ENCODE measurements at places on chromosomes 16 and 17.

DNA sequence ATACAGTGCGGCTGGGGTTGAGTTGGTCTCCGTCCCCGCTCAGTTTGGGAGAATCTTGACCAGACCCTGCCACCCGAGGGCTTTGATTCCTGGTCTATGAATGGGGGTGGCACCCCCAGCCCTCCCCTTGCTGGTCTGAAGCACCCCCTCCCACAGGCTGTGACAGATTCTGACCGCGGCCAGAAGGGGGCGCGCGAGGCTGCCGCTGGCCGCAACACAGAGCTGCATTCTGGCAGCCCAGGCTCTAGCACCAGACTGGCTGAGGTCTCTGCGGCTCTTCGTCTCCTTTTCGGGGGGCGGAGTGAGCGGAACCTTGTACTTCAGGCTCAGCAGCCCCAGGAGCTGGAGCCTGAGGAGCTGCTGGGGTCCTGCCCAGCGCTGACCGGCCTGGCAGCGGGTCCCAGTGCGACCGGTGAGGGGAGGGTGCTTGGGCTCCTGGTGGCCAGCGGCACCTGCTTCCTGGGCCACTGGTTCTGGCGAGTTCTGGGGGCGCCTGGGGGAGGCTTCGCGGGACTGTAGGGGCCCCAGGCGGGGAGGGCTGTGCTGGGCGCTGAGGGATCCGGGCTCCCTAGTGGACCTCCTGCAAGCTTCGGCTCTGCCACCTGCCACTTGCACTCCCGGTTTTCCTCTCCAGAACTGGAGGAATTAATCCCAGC is 1011.6 kb downstream of the KCNJ18 start:
- DNase-seq, result no peak

GRCh38 chr17:66829386-66829864 is 5.5 kb upstream of the CACNG5 start:
- peak; percentile 80 for DNase-seq

- no peak for DNase-seq
Measured at GRCh38 chr16:58767581-58767980, 33.5 kb upstream of the GOT2 start.

GRCh38 chr17:81179220-81179619 is 13.2 kb upstream of the AATK start:
- no peak for DNase-seq

DNA sequence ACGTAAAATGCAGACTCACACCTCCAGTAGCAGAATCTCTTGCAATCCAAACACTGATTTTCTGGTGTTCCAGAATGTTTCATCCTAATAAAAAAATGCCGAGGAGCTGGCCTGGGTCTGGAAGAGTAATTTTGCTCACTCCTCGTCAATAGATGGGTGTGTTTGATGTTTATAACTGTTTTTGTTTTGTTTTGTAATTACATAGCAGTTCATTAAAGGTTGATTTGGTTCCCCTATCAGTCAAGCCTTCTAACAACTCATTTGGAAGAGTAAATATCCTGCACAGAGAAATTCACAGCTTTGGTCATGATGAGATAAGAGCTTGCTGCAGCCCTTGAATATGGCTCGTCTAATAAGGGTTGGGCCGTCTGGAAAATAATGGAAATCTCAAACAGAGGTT is 36.8 kb upstream of the ELAC2 start:
- DNase-seq, result no peak

- DNase-seq, result no peak
Measured at GRCh38 chr17:68908045-68908444, 47.1 kb downstream of the ABCA8 start.

- peak; percentile 81 for DNase-seq
Measured at GRCh38 chr17:70654706-70655105, 485.4 kb downstream of the KCNJ2 start.

DNA sequence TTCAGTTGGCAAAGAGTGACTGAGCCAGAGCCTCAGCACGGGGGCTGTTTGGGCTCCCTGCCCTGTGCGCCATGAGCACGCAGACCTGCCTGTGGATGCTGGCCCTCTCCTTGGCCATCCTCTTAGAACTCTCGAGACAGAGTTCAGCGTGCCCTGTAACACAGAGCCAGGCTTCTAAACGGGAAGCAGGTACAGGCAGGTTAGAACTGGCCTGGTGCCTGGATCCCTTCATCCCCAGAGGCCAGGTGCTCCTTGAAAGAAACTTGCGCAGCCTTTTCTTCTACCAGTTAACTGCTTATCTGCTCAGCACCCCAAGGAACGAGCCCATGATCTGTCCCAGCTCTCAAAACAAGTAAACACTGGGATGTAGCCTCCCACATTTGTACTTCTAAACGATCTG is 6.9 kb downstream of the CCNF start:
- no peak for DNase-seq

DNA sequence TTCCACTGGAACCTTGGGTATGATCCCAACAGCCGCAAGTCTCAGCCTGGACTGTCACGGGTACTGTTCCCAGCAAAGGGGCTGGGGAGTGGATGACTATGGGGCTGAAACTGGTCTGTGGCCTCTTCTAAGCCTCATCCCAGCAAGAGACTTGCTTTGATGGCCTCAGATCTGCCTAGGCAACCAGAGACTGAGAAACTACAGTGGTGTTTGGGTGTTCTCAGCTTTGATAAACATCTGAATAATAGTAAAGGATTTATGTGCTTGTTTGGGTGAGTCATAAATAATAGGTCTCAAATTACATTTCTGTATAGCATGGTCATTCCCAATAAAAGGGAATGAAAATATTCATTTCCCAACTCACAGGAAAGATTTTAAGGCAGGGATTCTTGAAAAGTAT is 30.2 kb upstream of the ULK2 start:
- no peak for DNase-seq

- no peak for DNase-seq
Measured at GRCh38 chr16:86653285-86654006, 75.1 kb downstream of the FOXL1 start.

DNA sequence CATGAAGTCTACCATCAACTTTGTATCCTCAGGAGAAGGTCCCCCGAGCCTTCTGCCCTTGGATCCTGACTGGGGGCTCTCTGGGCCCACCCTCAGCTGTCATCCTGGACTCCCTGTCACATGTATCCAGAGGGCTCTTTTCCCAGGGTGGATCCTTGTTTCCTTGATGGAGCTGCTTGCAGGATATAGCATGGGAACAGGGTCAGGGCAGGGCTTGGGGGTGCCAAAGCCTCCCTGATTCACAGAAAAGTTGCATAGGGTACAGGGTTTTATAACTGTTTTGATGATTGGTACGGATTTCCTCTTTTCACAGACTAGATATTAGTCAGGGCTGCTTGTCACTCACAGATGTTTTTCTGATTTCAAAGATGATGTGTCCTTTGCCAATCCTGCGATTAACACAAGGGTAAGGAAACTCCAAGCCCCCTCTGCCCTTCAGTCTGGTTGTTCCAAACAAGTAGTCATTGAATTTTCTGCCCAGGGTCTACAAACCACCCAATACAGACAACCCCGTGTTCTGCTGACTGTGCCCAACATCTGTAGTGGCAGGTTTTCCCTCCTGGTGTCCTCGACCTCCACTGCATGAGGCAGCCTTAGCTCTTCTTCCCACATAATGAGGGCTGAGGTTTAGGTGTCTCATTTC is 20.6 kb upstream of the SLC35G3 start:
- DNase-seq, result no peak

GRCh38 chr17:44258811-44259351 is 9.1 kb downstream of the SLC4A1 start:
- no peak for DNase-seq

DNA sequence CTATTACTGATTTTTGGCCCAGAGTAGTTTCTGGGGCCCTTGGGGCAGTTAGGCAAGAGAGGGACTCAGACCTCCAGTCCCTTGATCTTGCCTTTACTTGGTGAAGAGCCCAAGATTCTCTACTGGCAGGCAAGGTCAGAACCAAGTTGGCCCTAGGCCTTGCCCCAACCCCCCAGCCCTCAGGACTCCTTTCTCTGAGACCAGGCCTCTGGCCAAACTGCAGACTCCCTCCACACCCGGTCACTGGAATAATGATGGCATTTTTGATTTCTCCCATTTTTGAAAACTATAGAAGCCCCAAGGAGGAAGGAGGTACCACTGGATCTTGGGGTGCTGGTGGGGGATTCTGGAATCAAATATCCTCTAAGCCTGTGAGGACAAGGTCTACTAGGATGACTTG is 18.0 kb upstream of the HOXB9 start:
- DNase-seq, result no peak

DNA sequence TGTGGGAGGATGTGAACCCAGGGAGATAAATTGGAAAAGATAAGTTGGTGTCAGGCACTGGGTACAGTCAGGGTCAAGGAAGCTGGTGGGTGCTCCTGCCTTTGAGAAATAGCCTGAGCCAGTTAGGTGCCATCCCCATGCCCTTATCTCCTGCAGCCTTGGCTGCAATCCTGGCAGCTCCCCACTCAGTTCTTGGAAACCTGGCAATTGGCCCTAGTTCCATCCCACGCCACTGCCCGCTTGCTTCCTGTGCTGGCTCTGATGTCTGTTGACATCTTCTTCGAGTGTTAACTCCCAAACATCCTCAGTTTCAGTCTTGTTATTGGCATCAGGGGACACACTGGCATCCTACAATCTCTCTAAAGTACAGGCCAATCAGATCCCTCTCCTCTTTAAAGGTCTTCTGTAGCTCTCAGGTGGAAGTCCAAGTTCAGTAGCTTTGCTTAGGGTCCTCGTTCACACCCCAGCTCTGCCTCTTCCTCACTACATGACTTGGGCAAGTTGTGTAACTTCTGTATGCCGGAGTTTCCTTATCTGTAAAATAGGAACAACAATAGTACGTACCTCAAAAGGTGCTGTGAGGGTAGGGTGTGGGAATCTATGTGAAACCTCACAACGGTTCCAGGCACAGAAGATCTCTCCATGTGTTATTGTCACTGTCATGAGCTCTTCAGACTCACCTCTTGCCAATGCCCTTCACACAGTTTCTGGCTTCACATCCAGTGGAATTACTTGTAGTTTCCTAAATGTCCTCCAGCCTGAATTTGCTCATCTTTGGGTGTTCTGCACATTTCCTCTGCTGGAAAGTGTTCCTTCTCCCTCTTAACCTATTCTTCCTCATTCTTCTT is 13.5 kb upstream of the PRKAR1A start:
- DNase-seq, result no peak

GRCh38 chr17:80763293-80763867 is 218.7 kb downstream of the RPTOR start:
- DNase-seq, result no peak

DNA sequence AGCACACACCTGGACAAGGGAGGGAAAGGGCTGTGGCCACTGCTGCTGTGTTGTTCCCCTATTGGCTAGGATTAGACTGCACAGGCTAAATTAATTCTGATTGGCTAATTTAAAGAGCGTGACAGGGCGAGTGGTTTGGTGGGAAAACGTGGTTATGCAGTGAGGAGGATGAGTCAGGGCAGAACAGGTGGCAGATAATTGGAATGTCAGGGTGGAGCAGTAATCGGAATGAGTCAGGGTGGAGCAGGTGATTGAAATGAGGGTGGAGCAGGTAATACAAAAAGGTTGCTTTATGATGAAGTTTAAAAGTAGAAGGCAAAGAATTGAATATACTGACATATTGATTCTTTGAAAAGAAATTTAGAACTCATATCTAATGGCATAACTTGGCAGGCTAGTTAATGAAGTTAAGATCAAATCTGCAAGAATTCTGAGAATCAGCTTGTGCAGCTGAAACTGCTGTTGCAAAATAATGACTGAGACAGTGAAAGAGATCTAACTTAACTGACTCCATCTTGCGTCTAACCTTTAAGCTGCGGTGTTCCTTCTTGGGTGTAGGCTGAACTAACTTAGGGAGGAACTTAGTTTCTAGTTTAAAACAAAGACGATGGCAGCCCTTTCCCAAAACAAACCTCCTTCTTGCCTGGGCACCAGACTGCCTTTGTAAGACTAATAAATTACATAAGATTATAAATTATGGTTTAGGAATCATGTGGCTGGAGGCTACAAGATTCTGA is 174.3 kb downstream of the UTP18 start:
- no peak for DNase-seq

- DNase-seq, result peak; percentile 22
Measured at GRCh38 chr17:49361129-49361901, 735 bp downstream of the ZNF652 start.

DNA sequence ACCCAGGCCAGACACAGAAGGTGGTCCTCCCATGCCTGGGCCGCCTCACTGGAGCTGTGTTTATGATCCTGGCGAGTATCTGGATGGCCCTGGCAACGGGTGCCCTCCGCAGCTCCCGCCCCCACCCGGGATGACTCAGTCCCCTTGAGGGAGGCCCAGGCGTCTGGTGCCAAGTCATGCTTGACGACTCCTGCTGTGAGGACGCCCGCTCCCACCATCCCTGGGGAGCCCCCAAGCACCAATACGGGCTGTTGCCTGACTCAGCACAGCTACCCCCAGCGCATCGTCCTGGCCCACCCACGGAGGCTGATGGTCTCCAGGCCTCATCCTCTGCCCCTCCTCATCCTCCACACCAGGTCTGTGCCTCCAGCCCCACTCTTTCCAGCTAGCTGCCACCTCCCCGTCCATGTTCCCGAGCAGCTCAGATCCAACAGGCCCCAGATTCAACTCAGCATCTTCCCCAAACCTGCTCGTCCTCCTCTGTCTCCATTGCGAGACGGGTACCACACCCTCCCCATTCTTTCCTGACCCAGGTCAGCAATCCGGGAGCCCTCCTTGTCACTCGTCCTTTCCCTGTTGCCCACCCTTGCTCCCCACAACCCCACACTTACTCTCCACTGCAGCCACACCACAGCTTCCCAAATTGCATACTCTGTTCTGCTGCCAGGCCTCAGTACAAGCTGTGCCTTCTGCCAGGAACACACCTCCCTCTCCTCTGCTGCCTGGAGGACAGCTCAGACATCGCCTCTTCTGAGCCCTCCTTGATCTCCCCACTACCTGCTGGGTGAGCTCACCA is 2.6 kb downstream of the CAMKK1 start:
- no peak for DNase-seq

- no peak for DNase-seq
Measured at GRCh38 chr16:88045820-88046303, 94.6 kb downstream of the BANP start.

DNA sequence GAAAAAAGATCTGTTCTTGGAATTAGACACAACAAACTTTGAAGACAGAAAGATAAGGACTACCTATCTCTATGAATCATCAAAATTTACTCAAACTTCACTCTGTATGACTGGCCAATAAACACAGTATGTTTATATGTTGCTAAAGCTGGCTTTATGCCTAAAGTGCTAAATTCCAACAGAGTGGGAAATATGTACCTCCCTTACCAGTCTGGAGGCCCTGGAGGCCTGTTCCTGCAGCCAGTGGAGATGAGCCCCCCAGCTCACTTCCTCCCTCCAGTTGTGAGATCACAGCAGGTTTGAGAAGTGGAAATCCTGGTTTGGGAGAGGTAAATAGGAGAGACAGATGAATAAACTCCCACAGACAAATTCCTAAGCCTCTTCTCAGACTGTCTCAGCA is 9.0 kb downstream of the ZNF23 start:
- DNase-seq, result no peak

- no peak for DNase-seq
Measured at GRCh38 chr17:81166033-81166492, at the start of gene AATK. Gene AATK (minus strand): TSS chr17:81166221. CDS start chr17:81165992, 229 bp downstream.

GRCh38 chr17:14320734-14321475 is 20.0 kb downstream of the HS3ST3B1 start:
- no peak for DNase-seq

DNA sequence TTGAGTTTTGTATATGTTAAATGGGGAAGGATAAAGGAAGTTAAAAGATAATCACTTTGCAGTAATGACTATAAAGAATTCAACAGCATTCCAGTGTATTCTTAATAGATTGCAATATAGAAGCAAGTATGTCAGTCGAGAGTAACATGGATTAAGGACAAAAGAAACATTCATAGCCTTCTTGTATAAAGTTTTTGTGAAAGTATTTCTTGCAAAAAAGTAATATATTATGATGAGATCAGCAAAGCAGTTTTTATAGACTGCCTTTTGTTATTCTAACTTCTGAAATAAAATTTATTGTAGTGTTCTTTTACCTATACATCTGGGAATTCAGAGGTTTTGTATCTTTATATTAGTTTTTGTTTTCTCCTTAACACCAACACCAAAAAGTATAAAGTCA is 184.9 kb upstream of the RBL2 start:
- no peak for DNase-seq

Data from muscle of arm (tissue), 14 donors.